Mesenchymal stem cell (in vitro differentiated cells and primary cell): ENCODE measurements at places on chromosomes 7 and 10.
A peak's percentile ranks its signal among the peaks of the same experiment; 100 is the strongest.

GRCh38 chr10:43809211-43809930 lies 160.7 kb upstream of the ZNF32 start:
- peak; percentile 86 for DNase-seq
- H3K4me3 ChIP-seq = no peak overlapping the region
- H3K4me1 ChIP-seq = peaks cover 11% of the 10 kb centered on the region

DNA sequence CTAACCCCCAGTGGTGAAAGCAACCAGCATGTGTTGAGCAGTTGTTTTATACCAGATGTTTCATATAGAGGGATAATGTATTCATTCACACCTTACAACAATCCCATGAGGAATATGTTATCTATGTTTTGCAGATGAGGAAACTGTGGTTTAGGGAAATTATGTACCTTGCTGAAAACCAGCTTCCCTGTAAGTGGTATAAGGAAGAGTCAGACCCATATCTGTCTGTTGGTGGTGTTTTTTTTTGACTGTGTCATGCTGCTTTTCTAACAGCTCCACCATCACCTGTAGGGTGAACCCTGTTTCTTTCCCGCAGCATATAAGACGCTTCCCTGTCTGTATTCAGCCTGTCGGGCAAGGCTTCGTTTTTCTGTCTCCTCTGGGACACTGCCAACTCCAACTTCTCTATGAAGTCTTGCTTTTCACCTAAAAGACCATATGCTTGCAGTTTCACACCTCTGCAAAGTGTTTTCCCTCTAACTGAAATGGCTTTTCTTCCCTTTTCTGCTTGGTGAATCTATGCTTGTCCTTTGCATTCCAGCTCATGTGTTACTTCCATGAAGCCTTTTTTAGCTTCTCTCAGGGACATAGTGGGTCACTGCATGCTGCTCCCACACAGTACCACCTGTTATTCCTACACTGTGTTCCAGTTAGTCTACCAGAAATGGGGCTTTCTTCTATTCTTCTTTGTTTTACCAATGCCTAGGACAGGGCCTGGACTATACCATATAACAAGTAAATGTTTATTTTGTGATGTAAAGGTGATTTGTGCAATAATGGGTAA lies 92.8 kb downstream of the ST7 start:
- no peak for DNase-seq
- H3K27ac ChIP-seq = no peak overlapping the region
- no peaks in the 10 kb centered on the region for H3K36me3 ChIP-seq
- peaks cover 2% of the 10 kb centered on the region for H3K4me1 ChIP-seq
- H3K4me3 ChIP-seq = no peak overlapping the region

DNA sequence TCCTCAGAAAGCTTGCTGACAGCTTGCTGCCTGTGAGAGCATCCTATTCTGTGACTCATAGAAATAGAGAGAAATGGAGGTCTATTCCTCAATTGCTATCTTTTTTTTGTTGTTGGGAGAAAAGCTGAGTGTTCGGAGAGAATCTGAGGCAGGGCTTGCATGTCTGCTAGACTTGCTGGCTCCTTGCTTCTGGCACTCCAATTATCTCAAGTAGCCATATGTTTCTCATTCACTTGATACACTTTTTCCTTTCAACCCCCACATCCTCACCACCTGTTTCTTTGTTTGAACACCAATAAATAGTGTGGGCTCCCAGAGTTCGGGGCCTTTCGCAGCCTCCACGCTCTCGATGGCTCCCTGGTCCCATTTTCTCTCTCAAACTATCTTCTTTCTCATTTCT lies 172.2 kb downstream of the SH2D4B start:
- H3K27ac ChIP-seq = no peak overlapping the region
- no peak for DNase-seq
- no peaks in the 10 kb centered on the region for H3K36me3 ChIP-seq
- H3K4me1 ChIP-seq = no peaks in the 10 kb centered on the region

DNA sequence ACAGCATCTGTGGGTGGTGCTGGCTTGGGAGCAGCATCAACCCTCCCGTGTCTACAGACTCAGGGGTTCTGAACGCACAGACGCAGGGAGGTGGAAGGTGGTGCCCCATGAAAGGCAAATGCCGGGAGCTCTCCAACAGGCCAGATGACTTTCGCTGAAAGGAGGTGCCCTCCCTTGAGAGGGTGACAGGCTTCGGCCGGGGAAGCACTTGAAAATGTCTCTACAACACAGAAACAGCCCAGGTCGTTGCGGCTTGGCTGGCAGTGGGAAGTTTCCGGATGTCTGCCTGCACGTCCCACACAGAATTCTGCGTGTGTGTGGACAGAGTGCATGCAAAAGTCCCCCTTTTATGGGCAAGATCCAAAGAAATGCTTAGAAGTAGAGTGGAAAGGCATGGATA lies 239.6 kb downstream of the SKAP2 start:
- H3K4me3 ChIP-seq = no peak overlapping the region
- H3K36me3 ChIP-seq = no peaks in the 10 kb centered on the region
- no peak for DNase-seq
- no peak overlapping the region for H3K27ac ChIP-seq
- peaks cover 2% of the 10 kb centered on the region for H3K4me1 ChIP-seq

- DNase-seq = peak; percentile 45
- peaks cover 8% of the 10 kb centered on the region for H3K4me1 ChIP-seq
- peak within 1 kb of the TSS; percentile 60 for H3K4me3 ChIP-seq
Measured at GRCh38 chr10:49115015-49115795, at the start of gene VSTM4. Gene VSTM4, minus strand, starts transcription at chr10:49115522. Its CDS starts 37 bp downstream, at chr10:49115485.

DNA sequence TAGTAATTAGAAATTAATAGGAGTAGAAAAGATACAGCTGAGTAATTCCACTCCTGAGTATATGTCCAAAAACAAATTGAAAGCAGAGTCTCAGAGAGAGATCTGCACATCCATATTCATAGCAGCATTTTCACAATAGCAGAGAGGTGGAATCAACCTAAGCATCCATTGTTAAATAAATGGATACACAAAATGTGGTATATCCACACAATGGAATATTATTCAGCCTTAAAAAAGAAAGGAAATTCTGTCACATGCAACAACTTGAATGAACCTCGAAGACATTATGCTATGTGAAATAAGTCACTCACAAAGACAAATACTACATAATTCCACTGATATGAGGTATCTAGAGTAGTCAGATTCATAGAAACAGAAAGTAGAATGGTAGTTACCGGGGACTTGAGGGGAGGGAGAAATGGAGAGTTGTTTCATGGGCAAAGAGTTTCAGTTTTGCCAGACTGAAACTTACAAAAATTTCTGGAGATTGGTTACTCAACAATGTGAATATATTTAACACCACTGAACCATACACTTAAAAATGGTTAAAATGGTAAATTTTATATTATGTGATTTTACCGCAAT lies 18.4 kb downstream of the VTI1A start:
- no peak overlapping the region for H3K27ac ChIP-seq
- H3K36me3 ChIP-seq = peaks cover 3% of the 10 kb centered on the region
- no peak for DNase-seq
- no peaks in the 10 kb centered on the region for H3K4me1 ChIP-seq
